ENCODE measurements at places on chromosomes 2 and 18. TPM values are rescaled to one million over a fixed set of nuclear protein-coding genes. Genes with fewer than 3 reads are reported as not detected.

DNA sequence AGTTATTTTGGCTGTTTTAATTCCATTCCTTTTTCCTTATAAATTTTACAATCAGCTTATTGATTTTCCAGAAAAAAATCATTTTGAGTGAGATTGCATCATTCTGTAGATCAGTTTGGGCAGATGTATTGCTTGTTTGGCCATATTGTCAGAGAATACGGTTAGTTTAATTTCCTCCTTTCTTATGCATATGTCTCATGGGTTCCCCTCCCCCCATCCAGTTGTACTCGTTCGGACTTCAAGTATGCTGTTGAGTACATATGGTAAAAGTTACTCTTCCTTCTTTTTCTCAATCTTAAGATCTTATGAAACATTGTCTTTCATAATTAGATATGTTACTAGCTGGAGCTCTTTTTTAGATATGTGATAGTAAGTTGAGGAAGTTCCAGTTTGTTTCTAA is 131.2 kb upstream of the TTC27 start:
- DNase-seq = no peak

DNA sequence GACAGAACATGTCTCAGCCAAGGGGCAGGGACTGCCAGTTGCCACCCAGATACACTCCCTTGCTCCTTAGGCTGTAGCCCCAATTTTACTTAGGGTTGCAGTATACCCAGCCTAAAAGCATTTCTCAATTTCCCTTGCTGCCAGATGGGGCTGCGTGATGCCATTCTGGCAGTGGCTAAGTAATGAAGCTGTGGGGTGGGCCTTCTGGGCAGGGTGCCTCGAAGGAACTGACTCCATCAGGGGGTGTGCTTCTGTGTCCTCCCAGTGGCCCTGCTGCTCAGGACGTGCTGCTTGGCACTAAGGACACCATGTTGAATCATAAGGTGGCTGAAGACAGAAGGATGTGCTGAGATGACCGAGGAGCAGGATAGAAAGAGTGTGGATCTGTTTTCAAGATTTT is 74.2 kb downstream of the VWA3B start:
- DNase-seq = no peak

The DSG1 gene
- 0.09 TPM for total RNA-seq

DNA sequence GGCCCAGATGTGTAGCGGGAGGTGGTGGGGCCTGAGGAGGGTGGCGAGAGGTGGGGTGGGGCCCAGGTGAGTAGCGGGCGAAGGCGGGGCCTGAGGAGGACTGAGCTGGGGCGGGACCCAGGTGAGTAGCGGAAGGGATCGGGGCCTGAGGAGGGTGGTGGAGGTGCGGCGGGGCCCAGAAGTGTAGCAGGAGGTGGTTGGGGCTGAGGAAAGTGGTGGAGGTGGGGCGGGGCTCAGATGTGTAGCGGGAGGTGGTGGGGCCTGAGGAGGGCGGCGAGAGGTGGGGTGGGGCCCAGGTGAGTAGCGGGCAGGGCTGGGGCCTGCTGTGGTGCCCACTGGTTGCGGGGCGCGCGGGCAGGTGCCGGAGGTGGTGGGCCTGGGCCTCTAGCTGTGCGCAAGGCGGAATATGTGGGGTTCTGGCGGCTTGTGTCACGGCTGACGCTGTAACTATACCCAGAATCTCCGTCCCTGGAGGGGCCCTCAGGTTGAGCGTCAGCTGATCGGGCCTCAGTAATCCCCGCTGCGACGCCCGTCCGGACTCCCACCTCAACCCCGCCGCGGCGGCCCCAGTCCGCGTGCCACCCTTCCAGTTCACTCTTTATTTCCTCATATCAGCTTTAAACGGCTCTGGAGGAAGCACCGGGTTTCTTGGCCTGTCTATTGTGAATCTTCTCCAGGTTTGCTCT is 866 bp upstream of the SF3B6 start:
- DNase-seq = no peak

DNA sequence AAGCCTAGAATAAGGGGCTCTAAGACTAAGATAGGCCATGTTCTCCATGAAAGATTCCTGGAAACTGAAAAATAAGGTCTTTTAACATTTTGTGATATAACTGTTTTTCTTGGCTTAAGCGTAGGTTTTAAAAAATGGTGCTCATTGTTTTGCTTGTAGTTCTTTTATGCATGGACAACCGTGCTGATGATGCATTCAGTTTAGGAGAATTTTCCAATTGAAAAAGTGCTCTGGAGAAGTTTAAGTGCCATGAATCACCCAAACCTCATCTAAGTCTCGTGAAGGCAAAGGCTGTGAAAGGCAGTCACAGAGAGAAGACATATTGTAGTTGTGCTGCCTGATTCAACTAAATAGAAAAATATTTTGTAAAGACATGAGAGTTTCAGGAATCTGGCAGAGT is 111.8 kb upstream of the GAREM1 start:
- DNase-seq = no peak

DNA sequence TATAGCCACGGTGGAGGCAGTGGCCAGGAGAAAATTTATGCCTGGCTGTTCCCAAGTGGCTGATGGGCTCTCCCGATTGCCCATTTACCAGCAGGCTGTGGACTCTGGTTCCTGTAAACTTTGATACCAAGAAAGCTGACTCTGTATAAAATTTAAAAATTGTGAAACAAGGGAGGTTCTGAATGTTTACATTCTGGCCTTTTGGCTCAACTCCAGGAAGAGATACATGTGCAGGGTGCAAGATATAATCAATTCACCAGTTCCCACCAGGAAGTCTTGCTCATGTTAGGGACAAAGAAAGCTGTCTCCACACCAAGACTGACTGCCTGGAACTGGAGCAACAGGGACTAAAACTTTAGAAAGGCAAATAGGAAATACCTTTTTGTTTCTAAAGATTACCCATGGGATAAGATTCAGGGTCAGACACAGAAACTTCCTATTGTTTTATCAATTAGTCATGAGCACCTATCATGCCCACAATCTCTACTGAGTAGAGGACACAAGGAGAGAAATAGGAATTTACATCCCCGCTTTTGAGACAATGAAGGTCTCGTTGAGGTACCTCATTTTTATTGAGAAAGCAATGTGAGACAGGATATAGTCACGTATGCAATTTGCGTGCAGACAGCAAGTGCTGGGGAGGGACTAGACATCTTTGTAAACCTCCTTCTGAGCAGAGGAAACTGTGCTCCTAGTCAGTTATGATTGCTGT is 123.5 kb downstream of the LIPG start:
- no peak for DNase-seq

The TSGA10 gene
- total RNA-seq = 2.8 TPM

DNA sequence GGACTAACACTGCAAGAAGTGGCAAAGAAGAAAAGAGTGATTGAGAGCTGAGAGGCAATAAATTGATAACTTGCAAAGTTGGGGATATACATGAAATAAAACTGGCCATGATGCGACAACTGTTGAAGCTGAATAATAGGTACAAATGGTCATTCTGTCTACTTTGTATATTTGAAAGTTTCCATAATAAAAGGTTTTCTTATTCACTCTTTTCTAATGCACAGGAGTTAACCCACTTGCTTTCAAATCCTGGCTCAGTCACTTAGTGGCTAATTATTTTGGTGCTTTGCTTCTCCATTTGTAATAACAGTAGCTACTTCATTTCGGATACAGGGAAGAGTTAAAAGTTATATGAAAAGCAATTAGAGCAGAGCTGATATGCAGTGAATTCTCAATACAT is 159.7 kb upstream of the WDSUB1 start:
- no peak for DNase-seq

- DNase-seq = peak; percentile 83
Measured at GRCh38 chr2:237085248-237086221, at the start of gene COPS8. Gene COPS8, plus strand, starts transcription at chr2:237085889. Its CDS starts 76 bp downstream, at chr2:237085965.

The DUSP19 gene
- total RNA-seq = 4.7 TPM

GRCh38 chr2:37500031-37500430 is 155.6 kb downstream of the QPCT start:
- DNase-seq = no peak

The FEV gene
- total RNA-seq = 1.6 TPM

The CHST9 gene
- not detected for total RNA-seq

- no peak for DNase-seq
Measured at GRCh38 chr2:74439373-74439772, 2.4 kb downstream of the RTKN start.

- no peak for DNase-seq
Measured at GRCh38 chr2:162244541-162245031, 1.3 kb upstream of the FAP start.

GRCh38 chr18:11336241-11336640 is 186.9 kb upstream of the PIEZO2 start:
- DNase-seq = no peak

DNA sequence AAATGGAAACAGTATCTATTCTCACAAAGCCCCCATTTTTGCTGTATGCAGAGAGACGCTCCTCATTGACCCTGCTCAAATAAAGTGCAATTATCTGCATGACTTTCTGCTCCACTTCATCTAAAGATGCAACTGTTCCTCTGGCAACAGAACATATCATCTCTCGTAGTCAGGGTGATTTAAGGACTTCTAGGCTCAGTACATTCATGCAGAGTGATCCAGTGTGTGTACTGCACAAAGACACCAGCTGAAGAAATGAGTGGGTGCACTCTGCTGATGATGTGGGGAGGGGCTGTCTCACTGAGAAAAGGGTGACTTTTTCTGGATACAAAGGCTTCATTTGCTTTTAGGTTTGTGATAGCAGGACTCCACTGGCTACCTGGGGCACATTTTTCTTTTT is 355.2 kb downstream of the GALNT13 start:
- no peak for DNase-seq

DNA sequence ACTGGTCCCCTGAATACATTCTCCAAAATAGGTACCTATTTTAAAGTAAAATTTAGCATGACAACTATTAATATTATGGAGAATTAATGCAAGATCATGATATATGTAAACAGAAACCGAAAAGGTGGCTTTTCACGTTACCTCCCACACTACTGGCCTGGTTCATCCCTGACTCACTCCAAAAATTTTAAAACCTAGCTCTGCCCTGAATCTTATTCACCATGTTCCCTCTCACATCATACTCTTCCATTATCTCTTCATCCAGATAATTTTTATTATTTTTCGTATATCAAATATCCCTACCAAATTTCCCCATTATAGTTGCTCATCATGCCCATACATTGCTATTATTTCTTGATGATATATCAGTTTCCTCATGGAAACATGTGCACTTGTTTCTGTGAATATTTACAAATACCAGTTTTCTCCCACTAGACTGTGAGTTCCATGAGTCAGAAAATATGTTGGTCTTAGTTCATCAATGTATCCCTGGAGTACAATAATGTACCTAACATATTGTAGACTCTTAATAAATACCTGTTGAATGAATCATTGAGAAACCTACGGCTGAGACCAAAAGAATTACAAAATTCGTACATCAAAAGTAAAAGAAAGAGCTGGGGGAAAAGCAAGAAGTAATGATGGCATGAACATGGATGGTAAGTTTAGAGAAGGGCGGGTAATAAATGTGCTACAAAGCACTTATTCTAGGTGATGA is 360.1 kb upstream of the CHAC2 start:
- no peak for DNase-seq

DNA sequence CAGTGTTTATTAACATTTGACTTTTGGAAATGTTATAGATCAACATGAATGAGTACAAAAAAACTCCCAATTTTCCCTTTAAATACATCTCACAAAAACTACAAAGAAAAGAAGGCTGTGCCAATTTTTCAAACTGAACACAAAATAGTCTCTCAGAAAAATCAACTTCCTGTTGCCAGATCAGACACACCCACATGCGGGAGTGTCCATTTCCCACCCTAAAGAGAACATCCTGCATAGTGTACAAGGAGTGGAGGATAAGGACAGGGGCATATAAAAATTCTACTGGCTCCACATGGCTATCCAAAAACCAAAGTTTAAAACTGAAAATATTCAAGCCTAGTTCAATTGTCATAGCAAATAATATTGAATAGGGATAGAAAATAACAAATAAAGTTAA is 165.3 kb downstream of the ATAD2B start:
- DNase-seq = peak; percentile 38

GRCh38 chr18:3457261-3457724 is 7.3 kb downstream of the TGIF1 start:
- no peak for DNase-seq

The PROKR1 gene
- total RNA-seq = 0.18 TPM

DNA sequence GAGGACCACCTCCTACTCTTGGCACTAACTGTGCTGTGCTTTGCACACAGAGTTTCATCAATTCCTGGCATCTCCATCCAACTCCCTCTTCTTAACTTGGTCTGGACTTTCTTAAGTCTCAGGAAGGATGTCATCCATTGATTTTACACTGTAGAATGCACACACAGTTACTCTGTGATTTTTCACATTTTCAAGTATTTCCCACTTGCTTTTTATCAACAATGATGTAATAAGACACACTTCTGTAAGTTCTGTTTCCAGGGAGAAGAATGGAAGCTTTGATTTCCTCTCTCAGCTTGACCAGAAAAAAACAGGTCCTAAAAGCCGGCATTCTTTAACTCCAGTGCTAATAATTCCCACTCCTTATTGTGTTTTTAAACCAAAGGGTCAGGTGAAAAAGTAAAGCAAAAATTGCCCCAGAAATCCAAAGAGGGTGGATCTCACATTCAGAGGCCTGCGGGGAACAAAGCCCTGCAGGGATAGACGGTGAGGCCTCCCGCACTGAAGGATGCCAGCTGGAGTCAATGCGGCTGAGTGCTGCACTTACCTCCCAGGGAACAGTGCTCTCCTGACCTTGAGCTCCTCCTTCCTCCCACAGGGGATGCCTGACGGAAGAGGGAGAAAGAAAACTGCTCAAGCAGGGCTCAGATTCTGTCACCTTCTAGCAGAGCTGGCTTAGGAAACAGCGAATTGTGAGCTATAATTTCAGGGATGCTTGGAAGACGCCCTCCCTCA is 83.1 kb downstream of the PDCL3 start:
- DNase-seq = no peak

- DNase-seq = no peak
Measured at GRCh38 chr18:68694316-68694715, 20.6 kb downstream of the TMX3 start.

- no peak for DNase-seq
Measured at GRCh38 chr2:166341426-166341825, 34.3 kb downstream of the SCN9A start.

GRCh38 chr2:109226128-109226527 is 97.1 kb downstream of the SH3RF3 start:
- no peak for DNase-seq

The MITD1 gene
- 20.5 TPM for total RNA-seq

DNA sequence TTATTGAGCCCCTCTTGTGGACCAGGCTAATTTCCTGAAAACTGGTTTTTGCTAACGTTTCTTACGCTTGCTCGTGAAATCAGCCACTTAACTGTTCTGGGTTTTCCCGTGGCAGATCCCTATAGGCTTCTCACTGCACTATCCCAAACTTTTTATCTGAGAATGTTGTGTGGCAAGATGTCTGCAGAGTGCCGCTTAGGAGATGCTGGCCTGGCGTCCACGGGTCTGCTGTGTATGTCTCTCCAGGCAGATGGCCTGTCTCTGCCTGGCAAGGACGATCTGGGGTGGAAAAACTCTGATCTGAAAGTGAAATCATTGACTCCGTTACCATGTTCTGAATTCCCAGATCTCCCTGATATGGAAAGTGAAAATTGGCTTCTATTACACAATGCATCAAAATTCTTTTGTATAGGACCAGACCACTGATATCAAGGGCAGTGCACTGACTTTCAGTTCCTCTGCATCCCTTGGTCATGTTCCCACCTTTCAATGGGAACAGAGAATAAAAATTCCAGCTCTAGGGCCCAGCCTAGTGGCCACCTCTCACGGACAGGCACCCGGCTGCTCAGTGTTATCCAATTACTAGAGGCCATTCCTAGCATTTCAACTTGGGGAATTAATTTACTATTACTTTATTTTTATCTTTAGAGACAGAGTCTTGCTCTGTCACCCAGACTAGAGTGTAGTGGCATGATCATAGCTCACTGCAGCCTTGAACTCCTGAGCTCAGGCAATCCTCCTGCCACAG is 154.6 kb downstream of the ACOXL start:
- DNase-seq = no peak

The PDIA6 gene
- total RNA-seq = 196 TPM

The TDRD15 gene
- 0.07 TPM for total RNA-seq

The MYOM1 gene
- 0.29 TPM for total RNA-seq

The CPO gene
- not detected for total RNA-seq
